ENCODE measurements at places on chromosomes 2 and 18. TPM values are rescaled to one million over a fixed set of nuclear protein-coding genes. Genes with fewer than 3 reads are reported as not detected.

SP140 gene
- 1.1 TPM for total RNA-seq

GRCh38 chr2:29923110-29923721 lies 1.8 kb upstream of the ALK start:
- DNase-seq: peak; percentile 63
- no peak overlapping the region for H3K4me3 ChIP-seq
- no peaks in the 10 kb centered on the region for H3K27me3 ChIP-seq
- no peak overlapping the region for H3K27ac ChIP-seq
- no peaks in the 10 kb centered on the region for H3K36me3 ChIP-seq

FKBP1B gene
- total RNA-seq: 6.6 TPM

RAB6C gene
- total RNA-seq: 0.40 TPM

RUFY4 gene
- total RNA-seq: not detected

DNA sequence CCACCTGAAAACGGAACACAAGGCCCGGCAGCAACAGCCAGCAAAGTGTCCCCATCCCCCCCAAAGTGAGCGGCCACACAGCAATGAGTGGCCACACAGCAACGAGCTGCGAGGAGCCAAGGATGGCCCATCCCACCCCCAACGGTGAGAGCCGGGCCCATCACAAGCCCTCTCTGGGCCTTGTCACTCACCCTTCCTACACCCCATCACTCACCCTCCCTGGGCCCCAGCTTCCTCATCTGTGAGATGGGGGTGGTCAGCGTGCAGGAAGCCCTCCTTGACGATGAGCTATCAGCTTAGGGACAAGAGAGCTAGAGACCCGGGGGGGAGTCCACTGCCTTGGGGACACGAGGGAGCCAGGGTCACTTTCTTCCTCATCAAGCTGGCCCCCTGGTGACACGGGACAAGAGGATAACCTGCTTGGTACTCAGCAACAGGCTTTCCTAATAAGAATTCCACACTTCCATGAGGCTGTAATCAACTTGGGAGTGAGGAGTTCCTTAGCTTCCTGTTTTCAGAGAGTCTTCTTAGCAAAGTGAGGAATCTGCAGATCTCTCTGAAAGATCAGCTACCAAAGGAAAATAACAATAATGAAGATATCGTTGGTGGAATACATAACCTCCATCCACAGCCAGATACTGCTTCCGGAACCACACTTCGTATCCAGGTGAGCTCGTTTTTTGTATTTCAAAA lies 92.8 kb downstream of the HDAC4 start:
- H3K36me3 ChIP-seq: no peaks in the 10 kb centered on the region
- DNase-seq: no peak
- no peak overlapping the region for H3K4me3 ChIP-seq
- H3K27ac ChIP-seq: peak overlapping the region; percentile 54
- H3K4me1 ChIP-seq: peaks cover 12% of the 10 kb centered on the region
- no peaks in the 10 kb centered on the region for H3K27me3 ChIP-seq

DNA sequence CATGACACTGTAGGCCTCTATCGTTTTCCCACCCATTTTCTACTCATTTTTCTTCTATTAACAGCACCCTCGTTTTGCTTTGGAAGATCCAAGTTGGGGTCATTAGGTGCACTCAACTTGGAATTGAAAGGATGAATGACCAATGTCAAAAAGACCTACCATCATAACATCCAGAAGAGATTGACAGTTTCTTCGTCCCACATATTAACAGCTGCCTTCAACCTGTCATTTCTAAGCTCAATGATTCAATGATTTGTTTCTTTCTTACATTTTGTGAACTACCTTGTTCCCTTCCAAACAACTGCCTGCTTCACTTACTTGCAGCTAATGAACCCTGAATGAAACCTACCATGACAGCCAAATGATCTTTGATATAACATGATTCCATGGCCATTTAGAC lies 224.0 kb upstream of the KCNH7 start:
- H3K4me3 ChIP-seq: no peak overlapping the region
- no peaks in the 10 kb centered on the region for H3K4me1 ChIP-seq
- DNase-seq: no peak
- no peak overlapping the region for H3K27ac ChIP-seq
- H3K36me3 ChIP-seq: no peaks in the 10 kb centered on the region

DNA sequence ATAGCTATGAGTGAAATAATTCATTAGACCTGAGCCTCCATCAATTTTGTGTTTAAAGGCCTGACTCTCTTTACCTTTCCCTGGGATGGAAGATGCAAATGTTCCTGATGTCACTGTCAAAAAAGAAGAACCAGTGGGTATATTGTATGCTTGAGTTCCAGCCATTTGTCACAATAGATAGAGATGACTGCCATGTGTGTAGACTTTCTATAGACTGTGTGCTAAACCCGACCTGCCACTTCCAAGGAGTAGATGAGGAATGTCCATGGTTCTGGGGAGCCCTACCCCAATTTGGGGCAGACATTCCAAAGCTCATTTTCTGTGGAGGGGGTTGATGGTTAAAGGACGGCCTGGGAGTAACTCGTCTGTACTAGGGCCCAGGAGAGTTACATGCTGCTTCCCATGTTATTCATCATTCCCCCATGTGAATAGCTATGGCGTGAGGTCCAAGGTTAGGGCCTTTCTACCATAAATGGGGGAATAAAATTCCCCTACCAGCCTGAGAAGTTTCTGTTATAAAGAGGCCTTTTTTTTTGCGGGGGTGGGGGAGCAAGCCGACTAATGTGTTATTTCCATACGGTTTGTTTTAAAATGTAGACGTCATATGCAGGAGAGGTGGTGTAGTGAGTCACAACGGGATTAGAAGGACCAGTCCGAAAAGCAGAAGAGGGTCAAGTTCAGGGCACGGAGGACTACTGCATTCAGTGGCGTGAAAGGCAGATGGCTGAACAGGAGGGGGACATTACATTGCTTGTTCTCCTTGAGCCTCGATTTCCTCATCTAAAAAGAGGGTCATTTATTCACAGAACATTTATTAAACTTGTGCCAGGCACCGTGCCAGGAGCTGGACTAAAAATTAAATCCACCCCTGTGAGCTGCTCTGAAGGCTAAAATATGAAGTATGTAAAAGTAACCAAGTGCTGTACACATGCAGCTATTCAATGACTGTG lies 24.0 kb downstream of the IL1B start:
- no peaks in the 10 kb centered on the region for H3K27me3 ChIP-seq
- H3K36me3 ChIP-seq: no peaks in the 10 kb centered on the region
- no peaks in the 10 kb centered on the region for H3K4me1 ChIP-seq
- no peak overlapping the region for H3K4me3 ChIP-seq
- no peak for DNase-seq

- H3K27me3 ChIP-seq: no peaks in the 10 kb centered on the region
- DNase-seq: no peak
- no peaks in the 10 kb centered on the region for H3K36me3 ChIP-seq
- no peak overlapping the region for H3K4me3 ChIP-seq
- no peak overlapping the region for H3K27ac ChIP-seq
These were observed 18.2 kb upstream of the HMSD start for GRCh38 chr18:63930773-63931354.

- no peak for DNase-seq
- no peaks in the 10 kb centered on the region for H3K27me3 ChIP-seq
- H3K4me3 ChIP-seq: no peak overlapping the region
- no peaks in the 10 kb centered on the region for H3K4me1 ChIP-seq
- H3K36me3 ChIP-seq: no peaks in the 10 kb centered on the region
- no peak overlapping the region for H3K27ac ChIP-seq
These were observed 20.6 kb upstream of the ST8SIA3 start for GRCh38 chr18:57331718-57332117.

DNA sequence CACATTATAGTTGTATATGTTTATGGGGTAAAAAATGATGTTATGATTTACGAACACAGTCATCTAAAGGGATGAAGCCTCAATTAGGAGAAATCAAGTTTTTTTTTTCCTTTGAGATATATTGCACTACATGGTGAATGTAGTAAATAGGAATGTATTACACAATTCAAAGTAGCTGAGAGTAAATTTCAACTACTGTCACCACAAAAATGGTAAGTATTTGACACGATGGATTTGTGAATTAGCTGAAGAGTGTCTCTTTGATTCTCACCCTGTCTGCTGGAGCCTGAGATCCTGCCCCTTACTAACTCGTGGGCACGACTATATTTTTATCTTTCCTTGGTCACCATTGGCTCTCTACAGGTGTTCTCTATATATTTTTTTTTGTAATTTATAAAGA lies 540.4 kb upstream of the DSEL start:
- H3K4me1 ChIP-seq: no peaks in the 10 kb centered on the region
- no peaks in the 10 kb centered on the region for H3K27me3 ChIP-seq
- no peak overlapping the region for H3K27ac ChIP-seq
- no peaks in the 10 kb centered on the region for H3K36me3 ChIP-seq
- H3K4me3 ChIP-seq: no peak overlapping the region

Data from thyroid gland (tissue), 4 donors.